ENCODE measurements at places on chromosomes 11 and 22.

DNA sequence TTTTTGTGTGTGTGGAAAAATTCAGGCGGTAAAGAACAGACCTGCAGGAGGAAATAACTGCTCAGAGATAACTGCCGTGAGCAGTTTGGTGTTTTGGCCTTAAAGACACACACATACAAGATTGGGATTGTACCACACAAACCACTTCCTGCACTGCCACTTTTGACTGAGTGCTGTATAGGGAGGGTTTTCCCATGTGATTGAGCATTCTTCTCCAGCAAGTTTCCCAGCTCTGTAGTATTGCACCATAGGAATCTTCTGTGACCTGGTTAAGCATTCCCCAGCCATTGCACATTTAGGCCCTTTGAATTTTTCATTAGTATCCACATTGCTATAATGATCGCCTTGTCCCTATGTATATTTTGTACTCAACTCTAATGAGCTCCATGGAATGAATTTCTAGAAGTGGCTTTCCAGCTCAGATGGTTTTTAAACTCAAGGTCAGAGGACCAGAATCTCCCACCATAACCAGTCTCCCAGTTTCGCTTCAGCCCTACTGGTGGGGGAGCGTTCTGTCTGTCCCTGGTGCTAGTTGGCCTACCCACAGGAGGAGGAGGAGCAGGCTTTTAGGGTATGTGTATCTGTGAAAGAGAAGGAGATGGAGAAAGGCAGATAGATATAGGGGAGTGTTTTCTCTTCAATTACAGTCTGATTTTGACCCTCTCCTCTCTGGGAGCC, 9.3 kb downstream of the CD82 start:
- no peak for DNase-seq

DNA sequence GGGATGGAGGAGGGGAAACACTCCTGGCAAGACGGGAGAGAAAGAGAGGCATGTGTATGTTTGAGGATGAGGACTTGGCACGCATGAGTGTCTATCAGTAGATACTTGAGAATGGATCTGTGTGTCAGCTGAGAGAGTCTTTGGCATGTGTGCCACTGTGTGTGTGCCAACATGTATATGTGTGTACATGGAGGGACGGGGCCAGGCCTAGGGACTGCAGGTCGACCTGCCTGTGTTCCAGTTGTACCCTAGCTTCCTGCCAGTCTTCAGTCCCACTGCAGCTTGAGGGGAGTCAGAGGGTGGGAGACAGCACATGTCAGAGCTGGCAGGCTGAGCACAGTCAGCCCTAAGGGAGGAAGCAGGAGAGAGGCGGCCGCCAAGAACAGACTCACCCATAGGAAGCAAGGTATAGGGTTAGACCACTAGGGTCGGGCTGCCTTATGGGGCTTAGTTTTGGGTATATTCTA, 5.6 kb downstream of the CLCF1 start:
- DNase-seq: no peak

GRCh38 chr22:44588348-44588747, 90.3 kb upstream of the RTL6 start:
- DNase-seq: no peak

- DNase-seq: no peak
Measured at GRCh38 chr22:45516163-45516562, 13.5 kb downstream of the FBLN1 start.

DNA sequence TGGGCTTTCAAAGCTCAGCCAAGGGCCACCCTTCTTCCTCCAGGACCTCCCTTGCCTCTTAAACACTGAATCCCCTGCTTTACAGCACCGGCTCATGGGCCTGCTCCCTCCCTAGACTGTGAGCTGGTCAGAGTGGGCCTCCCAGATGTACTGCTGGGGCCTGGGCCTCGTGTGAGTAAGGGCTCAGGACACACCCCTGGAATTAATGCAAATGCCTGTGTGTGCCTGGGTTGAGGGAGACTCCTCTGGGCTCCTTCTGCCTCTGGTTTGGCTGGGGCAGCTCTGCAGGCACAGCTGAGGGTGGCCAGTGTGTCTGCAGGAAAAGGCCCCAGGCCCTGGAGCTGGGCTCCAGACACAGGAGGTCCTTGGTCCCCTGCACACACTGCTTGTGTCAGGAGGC, 24.2 kb downstream of the ALX4 start:
- DNase-seq: no peak

GRCh38 chr11:134513585-134514120, 101.6 kb upstream of the B3GAT1 start:
- DNase-seq: no peak

- no peak for DNase-seq
Measured at GRCh38 chr22:43511276-43511910, 99.6 kb downstream of the MPPED1 start.

DNA sequence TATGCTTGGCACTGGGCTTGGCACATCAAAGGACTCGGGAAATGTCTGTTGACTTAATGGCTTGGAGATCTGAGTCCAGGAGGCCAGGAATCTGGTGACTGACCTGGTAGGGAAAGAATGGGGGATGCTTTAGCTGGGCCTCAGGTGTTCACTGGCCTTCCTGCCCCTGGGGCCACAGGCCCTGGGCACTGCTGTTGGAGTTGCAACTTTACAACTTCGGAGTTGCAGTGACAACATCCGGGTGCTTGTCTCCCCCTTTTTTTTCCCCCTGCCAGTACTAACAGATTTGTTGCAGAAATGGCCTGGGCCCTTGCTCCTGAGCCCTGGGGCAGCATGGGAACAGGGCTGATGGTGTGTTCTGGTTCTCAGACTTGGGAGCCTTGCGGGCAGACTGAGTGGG, 23.8 kb downstream of the OSBP2 start:
- DNase-seq: no peak

DNA sequence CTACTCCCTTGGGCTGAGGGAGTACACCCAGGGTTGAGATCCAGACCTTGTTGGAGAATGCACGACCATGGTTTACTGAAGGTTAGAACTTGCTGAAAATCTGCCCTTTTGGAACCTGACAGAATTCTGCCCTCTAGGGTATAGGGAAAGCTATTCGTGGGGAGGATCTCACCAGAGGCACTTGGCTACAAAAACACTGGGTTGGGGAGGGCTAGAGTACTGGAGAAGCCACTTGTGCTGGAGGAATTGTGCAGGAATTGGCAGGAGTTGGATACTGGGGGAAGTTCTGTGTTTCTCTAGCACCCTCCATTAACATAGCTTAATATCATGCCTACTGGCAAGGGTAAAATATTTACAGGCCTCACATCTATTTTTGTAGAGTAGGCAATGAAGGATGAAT, 55.8 kb downstream of the PPME1 start:
- no peak for DNase-seq

GRCh38 chr11:130827451-130828377, 88.6 kb downstream of the SNX19 start:
- DNase-seq: peak; percentile 42

GRCh38 chr11:59728913-59729312, 15.3 kb upstream of the OR10V1 start:
- no peak for DNase-seq

DNA sequence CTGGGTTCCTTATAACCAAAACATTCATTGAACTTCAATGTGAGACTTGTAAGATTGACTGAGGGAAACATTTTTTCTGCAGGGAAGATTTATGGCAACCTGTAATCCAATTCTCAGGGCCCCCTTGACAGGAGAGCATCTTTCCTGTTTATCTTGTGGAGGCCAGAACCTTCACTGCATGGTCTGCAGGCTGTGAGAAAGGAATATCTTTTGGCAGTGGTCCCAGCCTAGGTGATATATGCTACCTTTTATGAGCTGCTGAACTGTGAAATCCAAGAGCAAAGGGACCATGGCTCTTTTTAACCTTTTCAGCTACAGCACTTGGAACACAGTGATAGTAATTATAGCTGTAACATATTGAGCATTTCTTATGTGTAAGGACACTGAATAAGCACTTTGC, 590.2 kb upstream of the B3GAT1 start:
- DNase-seq: no peak

- peak; percentile 100 for DNase-seq
Measured at GRCh38 chr11:695538-696248, at the start of gene TMEM80. TSS of gene TMEM80 (plus strand) at chr11:695816. CDS start at chr11:695828, 12 bp downstream.

DNA sequence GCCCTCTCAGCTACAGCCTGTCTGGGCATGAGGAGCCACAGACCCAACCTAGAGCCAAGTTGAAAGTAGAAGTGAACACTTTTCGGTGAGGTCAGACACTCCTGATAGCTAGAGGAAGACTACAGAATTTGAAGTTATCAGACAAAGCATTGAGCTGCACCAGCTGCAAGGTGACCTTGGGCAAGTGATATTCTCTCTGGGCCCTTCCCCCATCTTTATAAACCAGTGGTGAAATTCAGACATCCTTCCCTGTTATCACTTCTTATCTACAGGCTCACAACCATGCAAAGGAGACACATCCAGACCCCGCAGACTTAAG, 8.0 kb upstream of the PMM1 start:
- no peak for DNase-seq

DNA sequence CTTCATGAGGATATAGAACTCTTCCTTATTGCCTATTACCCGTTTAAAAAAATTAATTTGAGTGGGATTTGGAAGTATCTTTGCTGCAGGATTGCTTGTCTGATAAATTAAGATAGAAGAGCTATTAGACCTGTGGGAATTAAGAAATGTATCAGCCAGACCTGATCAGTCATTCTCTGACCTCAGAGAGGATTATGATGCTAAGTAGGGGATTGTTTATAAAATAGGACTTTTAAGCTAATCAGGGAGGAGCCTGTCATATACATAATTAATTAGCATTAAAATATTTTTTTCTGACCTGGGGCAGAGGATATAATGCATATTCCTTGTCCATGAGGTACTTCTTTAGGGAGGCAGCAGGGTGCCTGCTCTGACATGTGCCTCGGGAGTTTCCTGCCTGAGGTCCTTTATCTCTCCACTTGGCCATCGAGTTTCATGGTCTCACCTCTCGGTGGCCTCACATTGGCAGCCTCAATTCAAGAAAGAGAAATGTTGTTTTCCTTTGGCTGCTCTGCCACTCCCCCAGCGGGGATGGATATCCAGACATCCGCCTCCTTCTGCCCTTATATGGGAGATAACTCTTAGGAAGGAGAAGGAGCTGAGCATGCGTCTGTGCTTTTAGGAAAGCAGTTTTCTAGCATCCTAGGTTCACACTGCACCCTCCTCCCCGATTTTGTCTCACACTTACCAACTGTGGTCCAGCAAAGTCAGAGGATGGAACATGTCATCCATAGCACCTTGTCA, 41.1 kb downstream of the DIXDC1 start:
- DNase-seq: peak; percentile 44

GRCh38 chr22:25169278-25170031, 30.2 kb upstream of the CRYBB3 start:
- DNase-seq: no peak

DNA sequence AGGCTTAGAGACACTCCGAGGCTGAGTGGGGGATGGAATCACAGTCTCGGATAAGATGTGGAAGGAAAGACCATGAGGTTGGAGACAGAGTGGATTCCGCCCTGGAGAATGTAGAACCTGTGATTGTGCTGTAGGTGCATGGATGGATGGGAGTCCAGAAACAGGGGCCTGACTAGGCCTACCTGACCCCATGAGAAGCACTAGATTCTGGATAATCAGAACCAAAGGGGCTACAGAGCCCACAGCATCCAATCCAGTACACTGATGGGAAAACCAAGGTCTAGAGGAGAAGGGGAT, 32.3 kb upstream of the FCHSD2 start:
- DNase-seq: no peak

GRCh38 chr11:123308077-123308476, 113.0 kb upstream of the CLMP start:
- DNase-seq: no peak

GRCh38 chr22:45105281-45105702, 58.4 kb upstream of the NUP50 start:
- DNase-seq: no peak

DNA sequence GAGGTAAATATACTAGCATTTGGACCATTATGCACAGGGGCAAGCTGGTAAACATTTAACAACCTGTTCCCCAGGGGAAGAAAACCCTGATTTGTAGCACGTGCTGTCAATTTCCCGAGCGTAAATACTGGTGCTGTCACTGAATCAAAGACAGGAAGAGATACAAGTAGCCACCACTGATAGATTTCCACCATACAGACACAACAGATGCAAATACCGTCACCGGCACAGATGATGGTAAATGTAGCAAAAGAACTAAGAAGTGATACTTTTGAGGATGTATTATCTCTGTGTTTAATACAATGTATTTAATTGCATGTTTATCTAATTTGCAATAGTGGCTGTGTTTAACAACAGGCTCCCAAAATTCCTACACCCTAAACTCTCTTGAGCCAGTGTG, 39.6 kb downstream of the SHISAL1 start:
- no peak for DNase-seq

- no peak for DNase-seq
Measured at GRCh38 chr11:6194065-6194581, 4.9 kb upstream of the OR52W1 start.

DNA sequence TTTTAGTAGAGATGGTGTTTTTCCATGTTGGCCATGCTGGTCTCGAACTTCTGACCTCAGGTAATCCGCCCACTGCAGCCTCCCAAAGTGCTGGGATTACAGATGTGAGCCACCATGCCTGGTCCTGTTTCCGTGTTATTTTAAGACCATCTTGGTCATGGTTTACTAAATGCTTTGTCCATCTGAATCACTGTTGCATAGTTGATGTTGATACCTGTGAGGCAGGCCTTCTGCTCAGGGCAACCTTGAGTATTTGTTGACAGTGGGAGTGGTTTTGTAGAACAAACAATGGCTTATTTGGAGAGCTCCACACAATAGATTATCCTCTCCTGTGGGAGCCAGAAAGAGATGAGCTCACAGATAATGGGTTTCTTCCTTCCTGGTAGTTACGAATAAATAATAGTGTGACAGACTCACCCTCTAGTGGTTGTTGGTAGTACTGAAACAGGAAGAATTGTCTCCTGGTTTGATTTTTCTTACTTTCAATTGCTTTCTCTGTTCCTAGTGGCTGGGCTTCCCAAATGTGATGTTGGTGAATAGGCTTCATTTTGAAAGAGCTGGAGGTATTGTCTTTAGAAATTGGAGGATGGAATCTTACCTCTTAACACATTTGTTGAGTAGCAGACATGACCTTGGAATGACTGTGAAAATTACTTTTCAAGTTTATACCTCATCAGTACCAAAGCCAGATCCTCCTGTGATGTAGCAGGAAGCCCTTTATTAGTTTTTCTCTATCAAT, 39.0 kb downstream of the CTNND1 start:
- no peak for DNase-seq

DNA sequence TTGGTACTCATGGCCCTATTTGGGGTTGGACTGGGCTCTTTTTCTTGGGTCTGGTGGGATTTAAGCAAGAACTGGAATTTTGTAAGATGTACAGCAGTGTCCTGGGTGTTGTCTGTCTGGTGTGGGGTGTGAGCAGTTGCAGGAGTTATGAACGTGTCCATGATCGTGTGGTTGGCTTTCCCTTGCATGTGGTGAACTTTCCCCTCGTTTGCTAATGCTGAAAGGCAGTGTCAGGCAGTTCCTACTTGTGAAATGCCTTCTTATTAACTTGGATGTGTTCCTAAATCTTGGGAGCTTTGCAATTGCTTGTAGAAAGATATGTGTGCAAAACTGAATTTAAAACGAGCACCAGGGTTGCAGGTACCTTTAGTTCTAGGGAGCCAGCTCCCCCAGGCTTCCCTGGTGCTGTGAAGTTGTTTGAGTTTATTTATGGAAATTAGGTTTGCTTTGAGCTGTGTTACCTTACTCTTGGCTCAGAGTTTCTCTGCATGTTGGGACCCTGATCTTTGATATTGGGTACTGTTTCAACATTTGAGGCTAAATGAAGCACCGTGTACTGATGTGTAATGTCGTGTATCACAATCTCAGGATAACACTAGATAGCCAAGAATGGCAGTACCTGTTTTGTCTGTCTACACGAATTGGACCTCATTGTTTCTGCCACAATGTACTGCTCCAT, 35.8 kb upstream of the HSD17B12 start:
- DNase-seq: no peak

- peak; percentile 36 for DNase-seq
Measured at GRCh38 chr11:64396079-64396591, 37.2 kb downstream of the RPS6KA4 start.

GRCh38 chr11:73379189-73379880, 3.1 kb downstream of the RELT start:
- no peak for DNase-seq
